ENCODE measurements at places on chromosomes 13 and 19.

GRCh38 chr19:14672188-14672872 is 2.3 kb downstream of the ADGRE3 start:
- DNase-seq, result no peak

DNA sequence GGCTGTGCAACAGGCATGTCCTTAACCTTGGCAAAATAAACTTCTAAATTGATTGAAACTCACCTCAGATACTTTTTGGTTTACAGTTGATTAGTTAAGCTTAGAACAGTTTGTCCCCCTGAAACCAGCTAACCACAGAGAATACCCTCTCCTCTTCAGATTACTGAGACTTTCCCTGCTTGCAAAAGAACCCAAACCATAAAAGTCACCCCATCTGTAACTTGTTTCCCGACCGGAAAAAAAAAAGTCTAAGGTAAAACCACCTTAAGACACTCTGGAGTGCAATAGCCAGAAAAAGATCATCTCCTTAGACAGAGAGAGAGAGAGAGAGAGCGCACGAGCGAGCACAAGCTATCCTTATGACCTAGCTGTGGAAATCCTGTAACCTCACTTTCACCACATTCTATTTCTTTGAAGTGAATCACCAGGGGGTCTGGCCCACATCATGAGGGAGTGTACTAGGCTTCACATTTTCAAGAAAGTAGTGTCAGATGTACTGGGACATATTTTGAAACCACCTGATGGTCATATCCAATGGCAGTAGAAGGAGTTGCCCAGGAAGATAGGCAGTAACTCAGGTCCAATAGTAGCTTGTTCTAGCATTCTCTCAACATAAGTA is 11.1 kb upstream of the GTF2F2 start:
- DNase-seq, result no peak

- DNase-seq, result no peak
Measured at GRCh38 chr13:37413161-37413560, 185.4 kb downstream of the POSTN start.

DNA sequence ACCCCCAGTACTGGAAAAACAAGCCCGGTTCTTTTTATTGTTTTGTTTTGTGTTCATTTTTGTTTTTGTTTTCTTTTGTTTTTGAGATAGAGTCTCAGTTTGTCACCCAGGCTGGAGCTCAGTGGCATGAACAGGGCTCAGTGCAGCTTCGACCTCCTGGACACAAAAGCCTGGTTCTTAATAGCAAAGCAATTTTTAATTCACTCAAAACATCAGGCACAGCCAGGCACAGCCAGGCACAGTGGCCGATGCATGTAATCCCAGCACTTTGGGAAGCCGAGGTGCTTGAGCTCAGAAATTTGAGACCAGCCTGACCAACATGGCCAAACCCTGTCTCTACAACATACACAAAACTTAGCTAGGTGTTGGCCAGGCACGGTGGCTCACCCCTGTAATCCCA is 30.7 kb downstream of the INSR start:
- DNase-seq, result no peak

DNA sequence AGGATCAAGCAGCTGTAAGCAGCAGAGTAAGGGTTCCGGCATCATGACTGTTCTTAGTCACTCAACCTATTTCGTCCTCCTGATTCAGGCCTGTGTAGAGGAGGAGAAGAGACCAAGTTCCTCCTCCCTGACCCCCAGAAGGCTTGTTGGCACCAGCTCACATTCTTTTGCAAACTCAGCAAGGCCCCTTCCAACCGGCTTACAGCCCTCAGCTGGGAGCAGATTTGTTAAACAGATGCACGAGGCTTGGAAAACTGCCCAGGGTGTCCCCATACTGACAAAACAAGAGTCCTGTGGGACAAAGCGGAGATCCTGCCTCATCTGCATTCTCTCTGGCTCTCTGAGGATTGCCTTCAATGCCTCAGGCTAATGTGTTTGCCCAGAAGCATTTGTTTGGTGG is 113.2 kb upstream of the SOX21 start:
- DNase-seq, result no peak

DNA sequence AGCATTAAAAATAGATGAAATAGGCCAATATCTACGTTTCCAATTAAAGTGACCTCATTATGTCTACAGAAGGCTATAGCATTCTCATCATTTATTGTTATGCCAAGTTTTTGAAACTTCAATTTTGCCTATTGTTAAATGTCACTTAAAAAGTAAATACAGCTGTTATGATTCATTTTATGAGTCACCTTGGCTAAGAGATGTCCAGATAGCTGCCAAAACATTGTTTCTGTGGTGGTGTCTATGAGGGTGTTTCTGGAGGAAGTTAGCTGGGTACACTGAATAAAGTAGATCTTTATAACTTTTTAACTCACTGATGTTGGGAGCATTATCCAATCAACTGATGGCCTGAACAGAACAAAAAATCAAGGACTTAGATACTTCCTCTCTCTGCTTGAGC is 1209.7 kb upstream of the PCDH9 start:
- no peak for DNase-seq

DNA sequence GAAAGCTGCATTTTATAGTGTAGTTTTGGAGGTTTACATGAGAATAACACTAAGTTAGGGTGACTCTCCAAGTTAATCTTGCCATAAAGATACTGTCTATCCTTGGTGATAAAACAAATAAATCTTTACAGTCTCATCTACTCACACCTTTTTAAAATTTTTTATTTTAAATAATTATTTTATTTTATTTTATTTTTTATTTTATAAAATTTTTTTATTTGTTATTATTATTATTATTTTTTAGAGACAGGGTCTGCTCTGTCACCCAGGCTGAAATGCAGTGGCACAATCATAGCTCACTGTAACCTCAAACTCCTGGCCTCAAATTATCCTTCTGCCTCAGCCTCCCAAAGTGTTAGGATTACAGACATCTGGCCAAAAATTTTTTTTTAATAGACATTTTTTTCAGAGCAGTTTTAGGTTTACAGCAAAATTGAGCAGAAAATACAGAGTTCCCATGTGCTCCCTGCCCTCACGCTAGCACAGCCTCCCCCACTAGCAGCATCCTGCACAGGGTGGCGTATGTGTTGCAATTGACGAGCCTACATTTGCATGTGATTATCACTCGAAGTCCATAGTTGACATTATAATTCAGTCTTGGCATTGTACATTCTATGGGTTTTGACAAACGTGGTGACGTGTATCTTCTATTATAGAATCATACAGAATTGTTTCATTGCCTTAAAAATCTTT is 41.0 kb downstream of the RASL11A start:
- no peak for DNase-seq

DNA sequence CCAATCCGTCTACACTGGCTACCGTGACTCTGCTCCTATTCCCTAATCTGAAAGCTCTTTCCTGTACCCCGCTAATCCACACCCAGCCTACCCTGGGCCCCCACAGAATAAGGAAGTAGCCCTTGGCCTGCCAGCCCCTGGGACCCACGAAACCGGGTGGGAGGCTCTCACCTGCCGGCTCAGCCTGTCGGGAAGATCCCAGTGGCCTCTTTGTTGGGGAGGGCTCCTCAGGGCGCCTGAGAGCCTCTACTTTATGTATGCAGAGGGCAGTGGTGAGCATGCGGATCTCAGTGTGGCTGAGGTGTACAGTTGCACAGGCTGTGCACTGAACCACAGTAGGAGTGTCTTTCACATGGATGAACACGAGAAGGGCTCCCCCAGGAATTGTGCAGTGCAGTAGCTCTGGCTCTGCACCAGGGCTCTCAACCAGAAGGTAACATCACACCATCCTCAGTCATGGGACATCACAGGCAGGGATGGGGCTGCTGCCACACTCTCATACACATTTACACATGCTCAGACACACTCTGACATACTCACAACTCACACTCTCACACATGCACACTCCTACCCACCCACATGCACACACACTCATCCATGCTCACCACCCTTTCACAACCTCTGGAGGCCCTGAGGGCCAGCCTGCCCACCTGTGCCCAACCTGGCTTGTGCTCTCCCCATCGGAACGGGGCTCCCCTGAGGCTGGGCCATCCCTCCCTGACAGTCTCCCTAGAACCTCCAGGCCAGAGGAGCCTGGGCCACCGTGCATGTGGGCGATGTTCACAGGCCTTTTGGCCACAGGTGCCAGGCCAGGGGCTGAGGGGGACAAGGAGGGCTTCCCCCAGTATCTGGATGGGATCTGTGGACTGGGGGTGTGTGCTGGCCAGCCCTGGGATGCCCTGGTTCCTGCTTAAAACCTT is 135.0 kb downstream of the URI1 start:
- no peak for DNase-seq

DNA sequence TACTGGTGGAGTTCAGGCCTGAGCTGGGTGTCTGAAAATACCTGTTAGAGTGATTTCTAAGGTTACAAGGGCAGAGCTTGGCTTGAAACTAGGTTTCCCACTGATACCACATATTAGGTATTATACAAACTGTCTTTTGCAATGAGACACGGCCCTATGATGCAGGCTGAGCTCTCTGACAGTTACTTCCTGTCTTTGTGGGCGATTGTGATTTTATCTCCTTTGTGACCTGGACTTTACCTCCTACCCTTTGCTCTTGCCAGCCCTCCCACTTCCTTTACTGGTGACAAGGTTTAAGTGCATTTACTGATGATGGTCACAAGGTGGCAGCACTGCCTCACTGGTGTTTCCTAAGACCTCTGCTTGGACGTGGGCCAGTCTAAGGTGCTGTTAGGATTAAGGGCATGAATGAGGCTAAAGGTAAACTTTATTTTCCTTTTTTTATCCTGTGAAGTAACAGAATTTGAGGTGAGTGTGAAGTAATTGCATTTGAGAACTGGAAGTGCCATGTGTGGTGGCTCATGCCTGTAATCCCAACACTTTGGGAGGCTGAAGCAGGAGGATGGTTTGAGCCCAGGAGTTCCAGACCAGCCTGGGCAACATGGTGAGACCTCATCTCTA is 7.7 kb upstream of the CXCL17 start:
- DNase-seq, result peak; percentile 55

All from AG09319 (cell line).